ENCODE measurements at places on chromosomes 3 and 15. TPM values are rescaled to one million over a fixed set of nuclear protein-coding genes. Genes with fewer than 3 reads are reported as not detected.

- DNase-seq: peak; percentile 25
These were observed 1.3 kb upstream of the PPP4R2 start for GRCh38 chr3:72995337-72995736.

TMEM45A gene
- 24.9 TPM for polyA plus RNA-seq

CSPG4 gene
- 49.2 TPM for polyA plus RNA-seq

COL8A1 gene
- 1.4 TPM for polyA plus RNA-seq

DNA sequence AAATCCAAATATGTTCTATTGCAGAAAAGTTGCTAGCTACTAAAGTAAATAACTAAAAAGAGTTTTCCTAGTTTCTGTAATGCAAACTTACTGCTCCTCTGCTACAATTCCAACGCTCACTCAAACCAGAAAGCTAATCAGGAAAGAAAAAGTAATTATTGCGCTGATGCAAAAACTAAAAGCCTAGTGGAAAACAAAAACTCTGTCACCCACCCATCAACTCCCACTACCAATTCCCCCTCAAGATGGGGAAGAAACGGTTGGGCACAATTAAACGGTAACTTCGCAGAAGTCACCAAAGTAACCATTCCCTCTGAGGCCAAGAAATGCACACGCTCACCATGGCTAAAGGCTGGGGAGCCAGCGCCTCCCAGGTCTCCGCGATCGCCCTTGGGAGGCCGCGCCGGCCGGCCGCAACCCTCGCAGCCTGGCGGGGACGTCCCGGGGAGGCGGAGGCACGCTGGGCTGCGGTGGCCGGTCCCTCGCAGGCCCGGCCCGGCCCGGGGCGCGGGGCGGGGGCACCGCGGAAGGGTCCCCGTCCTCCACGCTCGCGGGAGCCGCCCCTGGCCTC, 684 bp downstream of the SLTM start:
- DNase-seq: peak; percentile 46

GRCh38 chr3:101519685-101520365, 6.8 kb upstream of the SENP7 start:
- no peak for DNase-seq

DNA sequence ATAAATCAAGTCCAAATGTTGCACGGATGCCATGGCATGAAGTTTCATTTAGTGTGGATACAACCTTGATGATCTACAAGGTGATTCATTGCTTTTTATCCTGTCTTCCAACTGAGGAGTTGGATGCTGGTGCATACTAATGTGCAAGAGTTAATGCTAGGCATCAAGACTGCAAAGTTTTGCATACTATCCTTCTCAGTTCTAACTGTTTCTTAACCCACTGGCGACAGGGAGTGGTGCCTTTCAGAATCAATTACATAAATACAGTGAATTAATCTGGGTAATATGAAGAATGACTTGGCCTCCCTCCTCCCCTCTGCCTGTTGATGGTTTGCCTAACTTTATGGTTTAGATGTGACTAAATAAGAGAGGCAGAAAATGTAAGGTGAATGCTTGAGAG, 43.5 kb downstream of the KCNAB1 start:
- DNase-seq: no peak

GRCh38 chr15:81865850-81866537, 179.8 kb downstream of the MEX3B start:
- DNase-seq: no peak

NISCH gene
- 60.4 TPM for polyA plus RNA-seq

DNA sequence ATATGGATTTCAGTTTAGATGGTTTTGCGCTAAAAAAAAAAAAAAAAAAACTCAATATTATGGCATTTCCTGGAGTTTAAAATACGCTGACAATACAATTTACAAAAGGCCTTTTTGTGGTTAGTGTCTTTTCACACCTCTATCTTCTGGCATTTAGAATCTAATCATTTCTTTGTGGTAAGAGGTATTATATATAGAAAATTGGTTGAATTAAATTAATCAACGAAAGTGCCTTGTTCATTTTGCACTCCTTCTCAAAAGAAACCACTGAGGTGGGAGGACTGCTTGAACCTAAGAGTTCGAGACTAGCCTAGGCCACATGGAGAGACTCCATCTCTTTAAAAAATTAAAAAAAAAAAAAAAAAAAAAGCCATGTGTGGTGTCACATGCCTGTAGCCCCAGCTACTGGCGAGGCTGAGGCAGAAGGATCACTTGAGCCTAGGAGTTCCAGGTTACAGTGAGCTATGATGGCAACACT, 90.0 kb upstream of the ICE2 start:
- no peak for DNase-seq

EPHA3 gene
- not detected for polyA plus RNA-seq

DNA sequence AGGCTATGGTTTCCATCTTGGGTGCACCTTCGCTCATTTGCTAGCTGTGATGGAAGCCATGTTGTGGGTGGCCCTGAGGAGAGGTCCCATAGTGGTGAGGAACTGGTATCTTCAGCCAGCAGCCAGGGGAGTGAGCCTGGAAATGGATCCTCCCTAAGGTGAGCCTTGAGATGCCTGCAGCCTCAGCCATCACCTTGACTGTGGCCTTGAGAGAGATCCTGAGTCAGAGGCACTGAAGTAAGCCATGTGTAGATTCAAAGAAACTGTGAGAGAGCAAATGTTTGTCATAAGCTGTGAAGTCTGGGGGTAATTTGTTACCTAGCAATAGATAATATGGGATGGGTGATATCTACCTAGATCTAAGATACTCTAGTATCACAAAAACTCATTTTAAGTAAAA, 105.3 kb downstream of the SNRK start:
- no peak for DNase-seq

Data from muscle of arm (tissue), 14 donors.